ENCODE measurements at places on chromosomes 6 and 20. TPM values are rescaled to one million over a fixed set of nuclear protein-coding genes. Genes with fewer than 3 reads are reported as not detected.

DNA sequence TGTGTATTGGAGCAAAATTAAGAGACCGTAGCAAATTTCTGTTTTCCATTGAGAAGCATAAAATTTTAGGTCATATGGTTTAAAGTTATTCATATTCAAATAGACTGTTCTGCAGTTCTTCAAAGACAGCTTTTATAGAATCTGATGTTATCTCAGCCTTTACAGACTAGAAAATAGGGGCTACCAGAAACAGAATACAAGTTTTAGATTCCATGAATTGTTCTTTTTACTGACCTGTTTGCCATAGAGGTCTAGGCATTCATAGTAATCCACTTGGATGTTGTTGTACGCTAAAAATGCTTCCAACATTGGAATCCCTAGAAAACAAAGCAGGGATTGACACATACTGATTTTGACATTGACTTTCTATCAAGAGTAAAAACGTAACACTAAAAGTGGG, 47.3 kb upstream of the BTBD3 start:
- DNase-seq: no peak

GRCh38 chr20:63325021-63325471, 32.1 kb downstream of the COL20A1 start:
- DNase-seq: no peak

DNA sequence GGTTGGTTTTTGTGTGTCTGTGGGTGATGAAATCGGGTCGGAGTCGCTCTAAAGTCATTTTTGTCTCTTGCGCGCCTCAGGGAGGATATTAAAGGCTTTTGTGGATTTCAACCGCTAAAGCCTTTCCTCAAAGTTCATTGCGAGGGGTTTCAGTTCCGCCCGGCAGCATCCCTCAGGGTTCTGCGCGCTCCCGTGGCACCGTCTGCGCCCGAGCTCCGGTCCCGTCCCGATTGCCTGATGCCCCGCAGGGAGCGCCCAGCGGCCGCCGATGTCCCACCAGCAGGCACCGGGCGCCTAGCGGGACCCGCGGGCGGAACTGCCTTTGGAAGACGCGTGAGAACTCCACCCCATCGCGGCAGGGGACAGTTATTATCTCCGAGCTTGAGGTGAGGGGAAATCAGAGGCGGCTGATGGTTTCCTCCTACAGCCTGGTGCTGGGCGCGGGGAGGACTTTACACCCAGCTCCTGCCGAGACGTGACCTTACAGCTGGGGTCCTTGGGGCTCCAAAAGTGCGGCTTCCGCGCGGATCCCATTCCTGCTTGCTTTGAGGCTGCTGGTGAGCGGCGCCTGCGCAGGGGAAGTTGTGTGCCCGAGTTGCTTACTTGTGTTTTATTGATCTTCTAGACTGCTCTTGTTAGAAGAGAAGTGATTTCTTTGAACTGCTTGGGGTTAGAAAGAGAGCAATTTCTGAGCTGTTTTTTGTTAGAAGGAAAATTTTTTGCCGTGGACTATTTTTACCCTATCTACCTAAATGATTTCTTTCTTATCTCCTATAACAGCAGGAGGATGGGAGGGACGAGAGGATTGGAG, 27.1 kb downstream of the ULBP1 start:
- no peak for DNase-seq

DNA sequence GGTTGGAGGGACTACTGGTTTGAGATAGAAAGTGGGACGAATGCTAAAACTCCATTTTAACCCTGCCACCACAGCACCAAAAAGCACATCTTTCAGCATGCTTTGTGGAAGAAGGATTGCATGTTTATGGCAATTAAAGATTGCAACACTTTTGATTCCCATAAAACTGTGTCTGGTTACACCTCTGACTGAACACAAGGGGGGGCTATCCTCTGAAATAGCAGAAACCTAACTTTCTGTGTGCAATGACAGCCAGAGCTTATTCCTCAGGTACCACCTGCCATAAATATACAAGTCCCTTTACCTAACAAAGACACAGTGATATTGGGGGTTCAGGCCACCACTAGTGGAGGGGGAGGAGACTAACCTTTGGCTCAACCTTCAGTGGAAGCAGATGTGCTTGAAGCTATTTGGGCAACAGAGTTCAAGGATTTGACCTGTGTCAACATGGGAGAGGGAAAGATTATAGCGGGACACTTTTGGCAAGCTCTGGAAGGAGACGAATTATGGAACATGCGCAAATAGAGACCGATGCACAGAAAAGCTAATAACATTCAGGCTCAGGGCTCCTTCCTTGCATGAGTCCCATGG, 9.6 kb upstream of the PLG start:
- DNase-seq: no peak

- no peak for DNase-seq
These were observed 53.4 kb downstream of the SYTL3 start for GRCh38 chr6:158703111-158703836.

DNA sequence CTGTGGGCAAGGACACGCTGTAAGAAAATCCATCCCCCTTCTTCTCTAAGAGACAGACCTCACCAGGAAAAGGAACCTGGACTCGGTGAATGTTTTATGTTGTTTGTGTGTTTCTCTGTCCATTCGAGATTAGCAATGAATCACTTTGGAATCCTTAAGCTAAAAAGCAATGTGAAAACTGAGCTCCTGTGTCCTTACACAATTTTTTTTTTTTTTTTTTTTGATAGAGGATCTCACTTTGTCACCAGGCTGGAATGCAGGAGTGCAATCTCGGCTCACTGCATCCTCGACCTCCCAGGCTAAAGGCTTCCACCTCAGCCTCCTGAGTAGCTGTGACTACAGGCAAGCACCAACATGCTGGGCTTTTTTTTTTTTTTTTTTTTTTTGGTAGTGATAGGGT, 32.1 kb downstream of the BFSP1 start:
- no peak for DNase-seq

GRCh38 chr6:146891615-146892265, 293.0 kb downstream of the ADGB start:
- no peak for DNase-seq

DNA sequence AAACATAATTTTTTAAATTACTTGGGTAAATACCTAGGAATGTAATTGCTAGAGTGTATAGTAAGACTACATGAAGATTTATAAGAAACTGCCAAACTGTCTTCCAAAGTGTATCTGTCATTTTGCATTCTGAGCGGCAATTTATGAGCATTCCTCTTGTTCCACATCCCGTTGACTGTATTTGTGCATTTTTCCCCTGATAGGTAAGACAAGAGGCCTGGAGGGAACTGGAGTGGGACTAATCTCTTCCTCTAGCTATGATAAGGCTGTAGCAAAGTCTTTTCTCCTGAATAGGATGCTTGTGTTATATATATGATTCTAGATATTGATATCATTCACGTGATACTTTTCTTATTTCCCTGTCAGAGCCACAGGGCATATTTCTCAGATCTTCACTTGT, 1557.5 kb downstream of the GRIK2 start:
- DNase-seq: no peak

DNA sequence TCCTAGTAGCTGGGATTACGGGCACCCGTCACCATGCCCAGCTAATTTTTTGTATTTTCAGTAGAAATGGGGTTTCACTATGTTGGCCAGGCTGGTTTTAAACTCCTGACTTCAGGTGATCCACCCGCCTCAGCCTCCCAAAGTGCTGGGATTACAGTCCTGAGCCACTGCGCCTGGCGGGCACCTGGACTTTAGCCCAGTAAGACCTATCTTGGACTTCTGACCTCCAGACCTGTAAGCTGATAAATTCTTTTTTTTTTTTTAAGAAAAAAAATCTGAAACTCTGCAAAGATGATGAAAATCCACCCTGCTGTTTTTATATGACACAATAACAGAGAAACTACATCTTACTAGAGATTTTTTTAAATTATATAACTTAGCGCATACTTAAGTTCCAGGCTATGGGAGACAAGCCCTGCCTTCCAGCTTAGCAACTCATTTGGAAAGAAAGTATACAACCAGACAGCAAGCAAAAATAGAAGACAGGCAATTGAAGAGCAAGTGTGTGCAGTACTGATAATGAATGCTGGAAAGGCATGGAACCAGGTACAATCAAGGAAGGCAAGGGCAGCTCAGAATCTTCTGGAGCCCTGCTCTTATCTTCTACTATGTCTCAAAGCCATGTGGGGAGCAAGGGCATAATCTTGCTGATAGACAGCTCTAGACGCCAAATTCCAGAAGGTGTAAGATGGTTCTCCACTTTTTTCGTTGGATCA, 104.2 kb downstream of the CD83 start:
- no peak for DNase-seq

- no peak for DNase-seq
These were observed 76.8 kb upstream of the POPDC3 start for GRCh38 chr6:105256619-105257018.

GRCh38 chr6:119481976-119482375, 132.4 kb upstream of the MAN1A1 start:
- DNase-seq: no peak

Gene ACTL10
- 0.82 TPM for total RNA-seq

GRCh38 chr6:71031912-71032311, 75.1 kb upstream of the B3GAT2 start:
- DNase-seq: no peak

DNA sequence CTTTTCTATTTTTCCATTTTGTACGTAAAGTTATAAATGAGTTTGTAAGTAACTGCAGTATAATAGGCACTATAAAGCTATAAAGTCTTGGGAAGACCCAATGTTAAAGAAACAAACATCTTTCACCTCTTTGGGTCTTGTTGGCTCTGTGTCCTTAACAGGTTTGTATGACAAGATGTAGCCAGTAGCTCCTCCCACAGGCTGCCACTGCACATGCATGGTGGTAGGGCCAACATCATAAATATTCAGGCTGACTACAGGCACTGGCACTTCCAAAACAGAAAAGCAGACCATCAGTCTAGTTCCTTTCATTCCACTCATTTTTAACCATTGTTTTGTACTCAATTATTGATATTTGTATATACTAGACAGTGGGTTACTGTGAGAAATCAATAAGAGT, 59.9 kb downstream of the COL12A1 start:
- DNase-seq: no peak

- DNase-seq: no peak
These were observed 16.1 kb downstream of the TTK start for GRCh38 chr6:80020381-80021120.

Measured in frontal cortex (tissue), 4 donors.